ENCODE measurements at places on chromosomes 13 and 19.

- DNase-seq = peak; percentile 85
These were observed 14.1 kb downstream of the RDH8 start for GRCh38 chr19:10027158-10027997.

DNA sequence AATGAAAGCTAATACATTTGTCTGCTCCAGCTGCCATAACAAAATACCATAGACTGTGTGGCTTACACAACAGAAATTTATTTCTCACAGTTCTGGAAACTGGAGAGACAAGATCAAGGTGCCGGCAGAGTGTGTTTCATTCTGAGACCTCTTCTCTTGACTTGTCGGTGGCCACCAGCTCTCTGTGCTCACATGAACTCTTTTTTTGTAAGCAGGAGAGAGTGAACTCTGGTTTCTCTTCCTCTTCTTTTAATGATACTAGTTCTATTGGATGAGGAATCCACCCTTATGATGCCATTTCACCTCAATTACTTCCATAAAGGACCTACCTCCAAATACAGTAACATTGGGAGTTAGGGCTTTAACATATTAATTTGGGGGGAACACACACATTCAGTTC lies 11.7 kb downstream of the KCTD12 start:
- DNase-seq = no peak

DNA sequence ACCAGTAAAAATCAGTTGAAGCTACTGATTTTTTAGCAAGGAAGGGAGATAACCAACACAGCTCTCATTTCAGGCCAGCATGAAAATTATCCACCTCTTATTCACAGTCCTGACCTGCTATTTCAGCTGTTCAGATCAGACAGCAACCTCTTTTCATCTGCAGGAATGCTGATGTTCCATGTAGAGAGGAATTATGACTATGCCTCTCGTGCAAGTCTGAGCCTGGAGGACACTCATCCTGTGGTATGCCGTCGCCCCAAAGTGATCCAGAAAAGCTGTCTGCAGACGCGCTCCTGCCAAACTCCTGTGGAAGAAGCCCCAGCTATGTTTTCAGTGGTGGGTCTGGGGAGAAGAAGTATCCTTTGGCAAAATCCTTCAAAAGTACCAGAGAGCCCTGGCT lies 563.5 kb upstream of the SLITRK1 start:
- DNase-seq = no peak

- DNase-seq = no peak
These were observed 123.0 kb upstream of the KL start for GRCh38 chr13:32893176-32893575.

DNA sequence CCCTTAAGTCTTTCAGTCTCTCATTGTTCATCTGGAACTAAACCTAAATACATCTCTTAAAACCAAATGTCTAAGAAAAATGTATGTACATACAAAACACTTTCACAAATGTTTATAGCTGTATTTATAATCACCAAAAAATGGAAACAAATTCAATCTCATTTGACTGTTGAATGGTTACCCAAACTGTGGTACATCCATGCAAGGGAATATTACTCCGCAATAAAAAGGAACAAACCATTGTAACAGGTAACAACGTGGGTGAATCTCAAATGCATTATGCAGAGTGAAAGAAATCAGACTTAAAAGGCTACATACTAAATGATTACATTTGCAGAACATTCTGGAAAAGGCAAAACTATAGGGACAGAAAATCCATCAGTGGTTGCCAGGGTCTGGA lies 425.2 kb downstream of the COG6 start:
- no peak for DNase-seq

DNA sequence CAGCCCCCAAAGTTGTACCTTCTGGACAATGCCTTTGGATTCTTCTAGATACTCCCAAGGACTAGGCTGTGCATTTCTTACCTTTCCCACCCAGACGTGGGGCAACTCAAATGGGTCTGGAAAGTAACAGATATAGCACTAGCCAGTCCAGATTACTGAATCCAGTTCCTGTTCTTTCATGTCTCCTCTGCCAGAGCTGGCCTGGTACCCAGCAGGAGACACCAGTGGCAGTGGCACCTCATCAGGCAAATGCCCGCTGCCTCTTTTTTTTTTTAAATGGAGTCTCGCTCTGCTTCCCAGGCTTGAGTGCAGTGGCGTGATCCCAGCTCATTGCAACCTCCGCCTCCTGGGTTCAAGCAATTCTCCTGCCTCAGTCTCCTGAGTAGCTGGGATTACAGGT lies 43.2 kb downstream of the N4BP2L2 start:
- no peak for DNase-seq

- DNase-seq = no peak
These were observed 31.7 kb downstream of the SPATA13 start for GRCh38 chr13:24192057-24192810.

- no peak for DNase-seq
These were observed 33.3 kb upstream of the CEACAM21 start for GRCh38 chr19:41542622-41543021.

DNA sequence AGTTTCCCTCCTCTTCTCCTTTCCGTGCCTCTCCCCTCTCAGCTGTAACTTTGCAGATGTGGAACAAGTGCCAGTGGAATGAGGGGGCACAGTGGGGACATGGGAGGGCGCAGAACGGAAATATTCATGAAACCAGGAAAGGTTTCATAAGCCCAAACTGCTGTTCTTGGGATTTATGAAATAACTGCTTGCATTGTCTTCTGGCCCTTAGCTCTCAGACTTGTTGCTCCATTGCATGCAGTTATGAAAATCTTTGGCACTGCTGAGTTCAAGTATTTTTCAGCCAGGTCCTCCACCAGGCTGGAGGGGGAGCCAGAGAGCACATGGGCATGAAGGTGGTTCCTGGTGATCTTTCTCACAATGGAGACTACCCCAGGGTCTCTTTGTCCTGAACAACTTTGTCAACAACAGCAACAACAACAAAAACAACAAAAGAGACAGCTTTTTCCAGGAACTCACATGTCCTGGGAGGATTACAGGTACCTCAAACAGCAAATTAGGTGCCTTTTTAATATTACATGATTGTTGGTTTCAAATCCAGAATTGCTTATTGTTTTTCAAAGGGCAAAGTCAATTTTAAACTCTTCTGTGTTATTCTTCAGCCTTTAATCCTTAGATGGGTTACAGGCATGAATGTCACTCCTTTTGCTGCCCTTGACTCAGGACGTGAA lies 1.5 kb downstream of the RGCC start:
- DNase-seq = no peak

DNA sequence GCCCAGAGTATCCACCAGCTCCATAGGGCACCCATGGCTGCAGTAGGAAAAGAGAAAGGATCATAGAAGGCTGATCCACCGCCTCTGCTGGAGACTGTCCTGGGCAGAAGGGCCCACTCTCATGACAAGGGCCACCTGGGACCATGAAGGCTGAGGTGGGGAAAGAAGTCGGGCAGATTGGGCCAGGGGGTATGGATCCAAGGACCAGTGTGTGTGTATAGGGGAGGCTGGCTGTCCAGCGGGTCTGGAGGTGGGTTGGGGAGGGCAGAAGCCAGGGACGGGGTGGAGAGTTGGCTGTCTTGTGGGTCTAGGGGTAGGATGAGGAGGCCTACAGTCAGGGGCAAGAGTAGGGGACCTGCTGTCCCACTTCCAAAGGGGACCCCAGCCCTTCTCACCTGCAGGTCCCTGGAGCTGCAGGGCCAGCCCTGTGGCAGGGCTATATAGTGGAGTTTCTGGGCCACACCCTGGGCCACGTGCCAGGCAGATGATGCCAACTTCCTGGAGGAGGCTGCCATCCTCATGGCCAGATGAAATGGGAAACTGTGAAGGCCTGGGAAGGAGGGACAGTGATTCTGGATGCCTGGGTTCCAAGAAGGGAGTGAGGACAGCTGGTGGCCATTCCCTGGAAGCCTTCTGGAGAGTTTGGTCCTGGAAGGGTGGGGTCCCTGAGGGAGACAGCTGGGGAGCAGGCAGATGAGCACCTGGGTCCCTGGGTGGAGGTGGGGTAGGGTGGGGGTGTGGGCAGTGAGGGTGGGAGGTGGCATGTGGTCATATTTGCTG lies at the start of gene FCGBP:
TSS of gene FCGBP (minus strand) at position 51 of the 780 bp plus-strand sequence.
- DNase-seq = no peak

GRCh38 chr19:47231215-47232054 lies 436 bp upstream of the BBC3 start:
- peak; percentile 51 for DNase-seq

DNA sequence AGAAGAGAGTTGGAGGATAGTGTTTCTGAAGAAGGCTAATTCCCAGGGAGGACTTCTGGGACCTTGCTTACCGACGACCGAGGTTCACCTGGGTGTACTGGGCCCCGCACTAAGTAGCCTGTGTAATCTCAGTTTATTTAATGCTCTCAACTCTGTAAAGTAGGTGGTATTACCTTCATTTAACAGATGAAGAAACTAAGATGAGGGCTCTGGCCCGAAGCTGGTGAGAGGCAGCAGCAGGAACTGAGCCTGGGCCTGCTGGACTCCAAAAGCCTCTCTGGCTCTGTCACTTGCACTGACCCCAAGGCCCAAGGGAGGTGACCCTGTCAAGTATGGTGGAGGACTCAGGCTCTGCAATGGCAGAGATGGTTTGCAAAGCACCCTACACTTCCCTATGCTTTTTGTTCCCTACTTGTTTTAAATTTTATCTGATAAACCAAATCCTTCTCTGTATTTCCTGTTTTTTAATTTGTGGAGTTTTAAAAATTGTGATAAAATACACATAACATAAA lies 50.6 kb downstream of the GGACT start:
- DNase-seq = no peak

DNA sequence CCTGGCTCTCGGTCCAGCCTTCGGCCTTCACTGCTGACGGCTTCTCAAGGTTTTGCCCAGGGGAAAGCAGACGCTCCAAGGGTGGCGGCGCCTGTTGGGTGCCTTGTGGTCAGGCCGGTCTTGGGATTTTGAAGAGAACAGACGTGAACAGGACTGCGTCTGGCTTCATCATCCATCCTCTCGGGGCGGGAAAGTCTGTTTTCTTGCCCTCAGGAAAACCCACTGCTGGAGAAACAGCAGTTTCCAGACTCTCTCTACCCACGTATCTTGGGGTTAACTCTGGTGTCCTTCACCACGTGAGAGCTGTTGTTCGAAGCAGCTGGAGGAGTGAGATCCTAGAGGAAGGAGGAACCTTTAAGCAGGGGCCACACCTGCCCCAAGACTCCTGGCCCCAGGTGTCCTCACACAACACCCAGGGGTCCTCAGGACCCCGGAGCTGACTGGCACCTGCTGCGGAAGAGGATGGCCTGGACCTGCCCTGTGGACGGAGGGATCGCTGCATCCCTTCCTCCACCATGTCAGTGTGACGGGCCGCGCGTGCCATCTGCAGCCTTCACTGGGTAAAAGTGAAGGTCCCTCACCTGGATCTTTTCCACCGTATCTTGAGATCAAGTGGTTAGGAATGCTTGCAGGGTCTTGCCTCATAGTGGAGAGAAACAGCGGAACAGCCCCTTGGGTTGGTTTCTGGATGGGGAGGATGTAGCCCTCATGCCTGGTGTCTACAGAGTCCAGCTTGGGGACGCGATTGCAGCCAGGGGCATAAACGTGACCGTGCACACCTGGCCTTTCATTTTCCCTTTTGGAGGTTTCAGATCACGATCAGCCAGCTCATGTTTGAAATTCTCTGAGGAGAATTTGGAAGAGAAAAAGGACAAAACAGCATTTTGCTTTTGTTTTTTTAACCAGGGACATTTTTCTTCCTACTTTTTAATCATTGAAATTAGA lies 69.5 kb upstream of the MCF2L start:
- DNase-seq = no peak

GRCh38 chr19:18194554-18195238 lies 1.7 kb downstream of the MPV17L2 start:
- no peak for DNase-seq

- DNase-seq = no peak
These were observed 74.3 kb upstream of the FAM216B start for GRCh38 chr13:42707048-42707447.
